CD4-positive, alpha-beta T cell treated with Interleukin-17A for 1 hour (primary cell): ENCODE measurements at places on chromosomes 2 and 18.

- DNase-seq: no peak
These were observed 51.8 kb upstream of the RAB27B start for GRCh38 chr18:54776282-54776977.

GRCh38 chr18:10131081-10131459, 217.3 kb downstream of the VAPA start:
- DNase-seq: no peak

- peak; percentile 38 for DNase-seq
These were observed 32.9 kb upstream of the CCDC93 start for GRCh38 chr2:118046634-118047210.

DNA sequence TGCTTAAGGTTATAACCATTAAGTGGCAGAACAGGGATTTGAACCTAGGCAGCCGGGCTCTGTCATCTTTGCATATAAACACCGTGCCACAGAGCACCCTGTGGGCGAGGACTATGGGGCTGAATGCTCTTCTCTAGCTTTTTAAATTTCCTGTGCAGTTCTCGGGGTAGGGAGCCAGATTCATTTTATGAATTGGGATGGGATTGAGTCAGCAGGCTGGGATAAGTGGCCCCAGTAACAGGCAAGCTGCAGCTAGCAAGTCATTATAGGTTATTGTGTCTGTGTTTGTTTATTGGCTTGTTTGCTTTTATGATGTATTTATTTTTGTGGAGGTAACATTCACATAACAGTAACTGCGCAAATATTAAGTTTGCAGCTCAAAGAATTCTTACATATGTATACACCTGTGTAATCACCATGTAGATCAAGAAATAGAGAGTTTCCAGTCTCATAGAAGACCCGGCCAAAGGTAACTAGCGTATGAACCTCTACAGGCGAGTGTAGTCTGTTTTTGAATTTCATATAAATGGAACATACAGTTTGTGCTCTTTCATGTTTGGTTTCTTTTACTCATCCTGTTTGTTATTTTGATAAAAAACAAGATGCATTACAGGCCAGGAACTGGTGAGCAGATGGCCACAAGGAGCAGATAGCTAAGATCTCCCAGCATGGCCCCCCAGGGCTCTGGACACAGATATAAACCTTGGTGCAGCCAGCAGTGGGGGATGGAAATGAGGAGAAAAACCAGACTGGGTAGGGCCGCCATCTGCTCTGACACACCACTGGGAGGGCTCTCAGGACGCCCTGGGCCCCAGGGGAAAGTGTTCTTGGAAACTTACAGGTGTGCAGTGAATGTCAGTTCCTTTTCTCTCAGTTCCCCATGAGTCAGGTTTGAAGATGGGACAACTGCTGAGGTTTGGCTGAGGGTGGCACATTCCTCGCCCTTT, 49.2 kb upstream of the GPR155 start:
- no peak for DNase-seq

DNA sequence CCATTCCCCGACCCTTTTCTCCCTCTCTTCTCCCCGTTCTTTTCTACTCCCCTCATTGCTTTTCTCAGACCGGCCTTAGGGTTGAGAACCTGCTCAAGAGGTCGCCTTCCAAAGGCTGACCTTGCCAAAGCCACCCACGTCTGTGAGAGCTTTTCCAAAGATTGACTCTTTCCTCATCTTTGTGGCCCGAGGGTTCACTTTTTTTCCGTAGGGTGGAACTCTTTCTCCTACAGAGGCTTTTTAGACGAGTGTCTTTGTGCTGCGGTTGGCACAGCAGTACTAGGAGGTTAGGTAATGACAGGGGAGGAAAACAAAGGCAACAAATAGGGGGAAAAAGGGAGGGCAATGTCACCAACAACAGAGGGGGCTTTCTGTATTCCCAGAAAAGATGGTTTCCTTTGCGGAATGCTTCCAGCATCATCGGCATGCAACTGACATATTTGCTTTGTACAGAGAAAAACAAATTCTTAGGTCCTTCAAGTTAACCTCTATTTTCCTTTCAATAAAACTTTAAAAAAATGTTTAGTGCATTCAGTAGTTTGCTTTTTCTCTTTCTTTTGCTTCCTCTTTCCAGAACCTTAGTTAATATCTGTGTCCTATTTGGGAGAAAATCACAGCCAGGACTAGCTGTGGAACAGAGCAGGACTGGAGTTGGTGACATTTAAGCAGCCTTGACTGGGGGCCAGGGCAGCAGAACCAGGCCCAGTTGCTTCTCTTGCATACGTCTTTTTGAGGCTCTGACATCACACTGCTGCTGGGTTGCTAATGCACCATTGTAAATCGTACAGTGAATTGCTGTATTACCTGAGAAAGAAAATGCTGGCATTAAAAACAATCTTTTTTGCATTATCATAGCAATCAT, 188.1 kb upstream of the FANCL start:
- no peak for DNase-seq

DNA sequence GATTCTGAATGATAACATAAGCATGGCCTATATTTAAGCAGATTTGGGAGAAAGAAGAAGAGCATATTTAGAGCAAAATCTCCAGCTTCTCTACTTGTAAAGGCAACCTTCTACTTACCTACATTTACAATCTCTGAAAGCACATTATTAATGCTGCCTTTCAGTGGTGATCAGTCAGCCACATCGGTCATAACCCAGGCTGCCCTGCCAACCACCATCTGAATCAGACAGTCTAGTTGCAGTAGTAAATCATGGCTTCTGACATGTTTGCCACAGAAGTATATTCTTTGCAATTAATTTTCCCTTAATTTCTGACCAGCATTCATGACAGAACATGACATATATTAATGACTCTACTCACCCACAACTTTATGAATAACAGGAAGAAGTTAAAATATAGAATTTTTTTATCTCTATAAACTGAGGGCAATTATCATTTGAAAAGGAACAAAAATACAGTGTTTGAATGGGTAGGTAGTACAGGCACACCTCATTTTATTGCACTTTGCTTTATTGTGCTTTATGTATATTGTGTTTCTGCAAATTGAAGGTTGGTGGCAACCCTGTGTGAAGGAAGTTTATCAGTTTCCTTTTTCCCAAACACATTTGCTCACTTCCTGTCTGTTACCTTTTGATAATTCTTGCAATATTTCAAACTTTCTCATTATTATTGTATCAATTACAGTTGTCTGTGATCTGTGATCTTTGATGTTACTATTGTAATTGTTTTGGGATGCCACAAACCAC, 531.6 kb upstream of the CHAC2 start:
- no peak for DNase-seq

GRCh38 chr2:173126819-173127218, 51.2 kb downstream of the MAP3K20 start:
- DNase-seq: no peak

DNA sequence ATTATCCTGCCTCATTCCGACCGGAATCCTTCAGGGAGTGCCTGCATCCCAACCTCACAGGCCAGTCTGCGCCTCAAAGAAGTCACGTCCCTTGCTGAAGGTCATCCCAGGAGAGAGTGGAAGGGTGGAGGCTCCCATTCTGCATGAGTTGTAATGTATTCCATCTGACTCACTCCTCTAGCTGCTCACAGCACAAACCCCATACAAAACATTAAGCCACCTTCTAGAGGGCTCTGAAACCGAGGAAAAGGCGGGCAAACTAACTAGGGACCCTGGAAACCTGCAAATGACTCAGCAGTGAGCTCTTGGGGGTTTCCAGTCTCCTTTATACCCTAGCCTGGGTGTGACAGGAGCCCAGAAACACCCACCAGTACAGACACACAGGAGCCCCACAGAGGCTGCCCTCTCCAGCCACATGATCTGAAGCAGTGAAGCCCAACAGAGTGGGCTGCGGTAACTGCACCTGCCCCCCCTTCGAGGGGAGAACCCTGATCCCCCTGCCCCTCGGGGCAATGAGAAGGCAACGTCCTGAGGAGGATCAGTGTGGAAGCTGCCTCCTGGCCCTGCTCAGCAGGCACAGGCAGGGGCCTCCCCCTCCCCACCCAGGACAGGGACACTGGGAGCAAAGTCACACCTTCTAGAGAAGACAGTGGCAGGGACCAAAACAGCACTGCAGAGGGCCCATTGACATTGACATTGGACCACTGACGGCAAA, 69.3 kb upstream of the SNTG2 start:
- no peak for DNase-seq

DNA sequence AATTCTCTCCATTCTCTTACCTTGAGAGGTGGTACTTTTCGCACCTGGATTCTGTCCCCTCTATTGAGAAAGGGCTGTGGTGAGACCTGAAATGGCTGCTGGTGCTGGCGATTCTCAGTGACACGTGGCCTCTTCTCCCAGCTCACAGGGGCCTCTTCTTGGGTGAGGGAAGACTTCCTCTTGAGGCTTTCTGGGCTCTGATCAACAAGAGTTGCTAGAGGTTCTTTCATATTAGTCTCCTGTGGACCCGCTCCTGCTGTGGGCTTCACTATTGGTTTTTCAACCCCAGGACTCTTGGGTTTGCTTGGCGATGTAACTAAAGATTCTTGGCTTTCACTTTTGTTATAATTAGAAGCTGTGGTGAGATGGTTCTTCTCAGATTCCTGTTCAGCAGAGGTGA, 76.3 kb upstream of the DTNB start:
- DNase-seq: no peak

DNA sequence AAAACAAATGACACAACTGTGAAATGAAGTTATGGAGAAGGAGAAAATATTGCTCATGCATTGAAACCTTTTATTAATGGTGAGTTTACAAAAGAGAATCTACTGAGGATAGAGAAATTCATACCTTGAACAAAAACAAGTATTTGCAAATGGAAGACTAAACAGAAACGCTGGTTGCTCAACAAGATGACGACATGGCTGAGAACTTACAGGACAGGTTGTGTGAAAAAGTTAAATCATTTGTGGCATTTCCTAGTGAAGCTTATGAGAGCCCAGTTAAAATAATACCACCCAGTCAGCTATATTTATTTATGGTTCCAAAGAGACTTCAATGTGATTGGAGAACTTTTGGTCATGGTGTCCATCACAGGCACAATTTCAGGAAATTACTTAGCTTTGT, 148.6 kb upstream of the PKDCC start:
- no peak for DNase-seq
